ENCODE measurements at places on chromosomes 16 and 17. TPM values are rescaled to one million over a fixed set of nuclear protein-coding genes. Genes with fewer than 3 reads are reported as not detected.

The IL32 gene
- not detected for polyA plus RNA-seq

The ALOX12B gene
- polyA plus RNA-seq: 0.31 TPM

The KCNJ2 gene
- 1.5 TPM for polyA plus RNA-seq

The UTS2R gene
- polyA plus RNA-seq: not detected

The OR1A1 gene
- not detected for polyA plus RNA-seq

The SEPTIN12 gene
- polyA plus RNA-seq: 4.7 TPM

The MEIOC gene
- polyA plus RNA-seq: not detected

The AANAT gene
- polyA plus RNA-seq: not detected

The SLC22A31 gene
- not detected for polyA plus RNA-seq

The SLC12A3 gene
- 0.09 TPM for polyA plus RNA-seq

The CCL8 gene
- not detected for polyA plus RNA-seq

The CFAP97D1 gene
- polyA plus RNA-seq: 0.09 TPM

The MC1R gene
- 27.6 TPM for polyA plus RNA-seq

The TAF15 gene
- 45.8 TPM for polyA plus RNA-seq

The ZACN gene
- not detected for polyA plus RNA-seq

The RMI2 gene
- 0.48 TPM for polyA plus RNA-seq

The MAP2K6 gene
- polyA plus RNA-seq: 9.1 TPM

The NOG gene
- polyA plus RNA-seq: 2.1 TPM

The SMIM5 gene
- not detected for polyA plus RNA-seq

The TMEM231 gene
- polyA plus RNA-seq: 25.6 TPM

The TBC1D3E gene
- not detected for polyA plus RNA-seq

The CDC27 gene
- polyA plus RNA-seq: 47.5 TPM

The PVALEF gene
- polyA plus RNA-seq: not detected
